Neural progenitor cell (in vitro differentiated cells): ENCODE measurements at places on chromosomes 5 and 9.

GRCh38 chr9:134537951-134538641 is 103.5 kb upstream of the COL5A1 start:
- H3K4me3 ChIP-seq = no peak overlapping the region
- no peak for DNase-seq
- H3K27me3 ChIP-seq = no peaks in the 10 kb centered on the region
- H3K4me1 ChIP-seq = no peaks in the 10 kb centered on the region
- no peak overlapping the region for H3K27ac ChIP-seq

DNA sequence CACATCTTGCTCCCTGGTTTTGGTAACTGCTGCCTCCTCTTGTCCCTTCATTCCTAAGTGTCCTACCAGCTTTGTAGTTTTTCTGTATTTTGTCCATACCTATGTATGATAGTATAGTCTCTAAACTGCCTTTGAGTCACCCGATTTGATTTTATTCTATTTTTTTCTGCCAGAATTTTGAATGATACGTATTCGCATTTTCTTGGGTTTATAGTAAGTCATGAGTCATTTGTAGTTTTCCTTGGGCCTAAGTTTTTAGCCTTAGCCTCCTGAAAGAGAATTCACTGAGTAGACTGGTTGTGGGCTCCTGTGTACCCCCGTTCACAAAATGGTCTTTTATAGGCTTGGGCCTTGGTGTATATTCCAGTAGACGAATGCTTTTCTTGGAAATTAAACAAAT is 59.6 kb downstream of the LRRTM2 start:
- no peak overlapping the region for H3K27ac ChIP-seq
- H3K4me3 ChIP-seq = no peak overlapping the region
- H3K4me1 ChIP-seq = no peaks in the 10 kb centered on the region
- H3K36me3 ChIP-seq = no peaks in the 10 kb centered on the region
- no peaks in the 10 kb centered on the region for H3K27me3 ChIP-seq

- no peak overlapping the region for H3K27ac ChIP-seq
- peaks cover 3% of the 10 kb centered on the region for H3K36me3 ChIP-seq
- no peaks in the 10 kb centered on the region for H3K27me3 ChIP-seq
- H3K4me3 ChIP-seq = no peak overlapping the region
- DNase-seq = no peak
These were observed 142.0 kb downstream of the PARP8 start for GRCh38 chr5:50808406-50808805.

GRCh38 chr9:35333551-35333950 is 156.4 kb upstream of the RUSC2 start:
- DNase-seq = no peak
- H3K4me1 ChIP-seq = no peaks in the 10 kb centered on the region
- no peak overlapping the region for H3K27ac ChIP-seq
- H3K4me3 ChIP-seq = no peak overlapping the region
- H3K27me3 ChIP-seq = no peaks in the 10 kb centered on the region

DNA sequence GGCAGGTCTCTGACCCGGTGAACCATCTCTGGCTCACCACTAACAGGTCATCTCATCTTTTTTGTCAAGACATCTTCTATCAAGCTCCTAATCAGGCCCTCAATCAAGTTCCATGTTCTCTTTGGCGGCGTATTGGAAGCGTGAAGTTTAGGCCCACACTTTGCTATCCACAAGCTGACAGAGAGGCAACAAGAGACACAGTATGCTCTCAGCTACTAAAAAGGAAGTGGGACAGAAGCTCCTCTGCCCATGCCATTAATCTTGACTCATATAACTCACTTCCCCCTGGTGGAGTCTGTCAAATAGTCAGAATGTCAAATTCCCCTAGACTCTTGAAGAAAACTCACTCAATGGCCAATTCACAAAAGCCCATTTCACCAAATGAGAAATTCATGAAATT is 77.6 kb upstream of the TMC1 start:
- no peak overlapping the region for H3K4me3 ChIP-seq
- DNase-seq = no peak
- no peaks in the 10 kb centered on the region for H3K36me3 ChIP-seq
- H3K27ac ChIP-seq = no peak overlapping the region
- peaks cover 10% of the 10 kb centered on the region for H3K4me1 ChIP-seq
- H3K27me3 ChIP-seq = no peaks in the 10 kb centered on the region

DNA sequence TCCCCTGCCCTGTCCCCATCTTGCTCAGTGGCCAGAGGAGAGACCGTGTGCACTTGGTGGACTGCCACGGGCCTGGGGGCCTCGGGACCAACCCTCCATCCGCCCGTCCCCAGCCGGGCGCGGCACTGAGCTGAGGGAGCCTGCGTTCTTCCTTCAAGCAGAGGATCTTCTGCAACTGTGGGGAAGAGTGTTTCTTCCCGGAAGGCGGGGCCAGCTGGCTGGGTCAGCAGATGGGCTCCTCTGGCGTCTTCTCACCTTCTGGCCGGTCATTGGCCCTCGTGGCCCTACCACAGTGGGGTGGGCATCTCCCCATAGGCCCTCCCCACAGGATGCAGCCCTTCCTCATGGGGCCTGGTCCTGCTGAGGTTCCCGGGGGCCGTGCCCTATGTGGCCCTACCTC is 17.4 kb downstream of the RXRA start:
- H3K36me3 ChIP-seq = no peaks in the 10 kb centered on the region
- no peaks in the 10 kb centered on the region for H3K27me3 ChIP-seq
- H3K4me1 ChIP-seq = peaks cover 11% of the 10 kb centered on the region
- no peak overlapping the region for H3K27ac ChIP-seq
- H3K4me3 ChIP-seq = no peak overlapping the region

DNA sequence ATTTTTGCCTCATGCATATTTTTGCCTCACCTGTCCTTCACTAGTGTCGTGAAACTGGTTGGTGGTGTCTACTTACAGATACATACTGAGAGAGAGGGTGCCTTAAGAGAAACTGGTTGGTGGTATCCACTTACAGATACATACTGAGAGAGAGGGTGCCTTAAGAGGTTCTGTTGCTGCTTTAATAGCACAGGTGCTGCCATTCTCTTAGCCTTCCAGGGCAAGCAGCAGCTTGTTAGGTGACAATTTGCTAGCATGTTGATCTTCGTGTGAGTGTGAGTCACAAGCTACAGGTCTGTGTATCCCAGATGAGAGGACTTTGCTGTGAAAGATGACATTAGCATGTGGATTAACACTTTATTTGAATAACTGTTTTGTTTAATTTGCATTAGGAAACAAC is 1.4 kb downstream of the PTTG1 start:
- H3K27me3 ChIP-seq = no peaks in the 10 kb centered on the region
- H3K4me3 ChIP-seq = peak overlapping the region; percentile 93
- peaks cover 27% of the 10 kb centered on the region for H3K36me3 ChIP-seq
- no peak for DNase-seq
- no peak overlapping the region for H3K27ac ChIP-seq
- peaks cover 46% of the 10 kb centered on the region for H3K4me1 ChIP-seq
